ENCODE measurements at places on chromosomes 2 and 18. TPM values are rescaled to one million over a fixed set of nuclear protein-coding genes. Genes with fewer than 3 reads are reported as not detected.

IL1F10 gene
- total RNA-seq, result not detected

GLI2 gene
- total RNA-seq, result 0.39 TPM

FOXI3 gene
- total RNA-seq, result not detected

IL1R1 gene
- 8.9 TPM for total RNA-seq

NTSR2 gene
- total RNA-seq, result not detected

GCG gene
- not detected for total RNA-seq

SCYGR2 gene
- total RNA-seq, result not detected

CXCR2 gene
- not detected for total RNA-seq

UGT1A6 gene
- not detected for total RNA-seq

SLC4A3 gene
- total RNA-seq, result not detected

CRYGC gene
- total RNA-seq, result not detected

KCNJ3 gene
- not detected for total RNA-seq

MOGAT1 gene
- total RNA-seq, result not detected

AQP12A gene
- total RNA-seq, result not detected

Measured in mammary microvascular endothelial cell (primary cell).